Central memory CD4-positive, alpha-beta T cell (primary cell): ENCODE measurements at places on chromosomes 11 and 22.

DNA sequence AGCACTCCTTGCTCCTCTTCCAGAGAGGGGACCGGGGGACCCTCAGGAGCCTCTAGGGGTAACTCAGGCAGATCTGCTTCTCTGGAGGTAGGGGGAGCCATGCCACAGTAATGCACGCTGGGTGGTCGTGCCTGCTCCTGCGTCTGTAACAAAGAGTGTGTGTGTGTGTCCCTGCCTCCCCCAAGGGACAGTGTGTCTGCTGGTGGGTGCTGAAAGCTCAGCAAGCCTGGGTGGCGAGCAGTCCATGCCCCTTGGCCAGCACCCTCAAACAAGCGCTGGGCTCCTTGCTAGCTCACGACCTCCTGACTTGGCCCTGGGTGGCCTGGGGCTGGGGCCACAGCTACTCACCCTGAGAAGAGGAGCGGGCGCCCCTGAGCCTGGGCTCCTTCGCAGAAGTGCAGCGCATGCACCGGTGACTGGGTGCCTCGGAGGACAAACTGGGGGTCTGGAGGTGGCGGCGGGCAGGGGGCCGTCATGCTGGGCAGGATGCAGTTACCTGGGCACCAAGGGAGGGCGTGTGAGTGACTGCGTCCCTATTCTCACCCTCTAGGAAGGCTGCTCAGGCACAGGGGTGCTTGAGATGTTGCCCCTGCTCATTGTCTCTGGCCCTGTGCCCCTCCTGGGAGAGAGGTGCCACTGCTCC is 33.7 kb downstream of the GNB1L start:
- DNase-seq = no peak

- no peak for DNase-seq
Observed at GRCh38 chr11:73590991-73591390, 6.9 kb downstream of the FAM168A start.

DNA sequence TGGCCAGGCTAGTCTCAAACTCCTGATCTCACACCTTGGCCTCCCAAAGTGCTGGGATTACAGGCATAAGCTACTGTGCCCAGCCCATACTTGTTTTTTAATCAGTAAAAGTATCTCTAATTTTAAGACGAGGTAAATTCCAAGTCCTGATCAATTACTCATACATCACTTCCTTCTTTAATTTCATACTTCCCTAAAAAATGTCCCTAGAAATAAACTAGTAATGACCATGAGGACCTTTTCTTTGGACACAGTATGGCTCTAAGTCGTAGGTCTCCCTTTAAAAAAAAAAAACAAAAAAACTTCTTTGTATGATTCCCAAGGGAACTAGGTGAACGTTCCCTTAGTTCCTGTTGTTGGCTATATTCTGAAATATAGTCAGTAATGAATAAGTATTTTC is 29.8 kb downstream of the NUP98 start:
- DNase-seq = no peak

- DNase-seq = no peak
Observed at GRCh38 chr11:4495986-4496385, 13.5 kb downstream of the OR52K1 start.

DNA sequence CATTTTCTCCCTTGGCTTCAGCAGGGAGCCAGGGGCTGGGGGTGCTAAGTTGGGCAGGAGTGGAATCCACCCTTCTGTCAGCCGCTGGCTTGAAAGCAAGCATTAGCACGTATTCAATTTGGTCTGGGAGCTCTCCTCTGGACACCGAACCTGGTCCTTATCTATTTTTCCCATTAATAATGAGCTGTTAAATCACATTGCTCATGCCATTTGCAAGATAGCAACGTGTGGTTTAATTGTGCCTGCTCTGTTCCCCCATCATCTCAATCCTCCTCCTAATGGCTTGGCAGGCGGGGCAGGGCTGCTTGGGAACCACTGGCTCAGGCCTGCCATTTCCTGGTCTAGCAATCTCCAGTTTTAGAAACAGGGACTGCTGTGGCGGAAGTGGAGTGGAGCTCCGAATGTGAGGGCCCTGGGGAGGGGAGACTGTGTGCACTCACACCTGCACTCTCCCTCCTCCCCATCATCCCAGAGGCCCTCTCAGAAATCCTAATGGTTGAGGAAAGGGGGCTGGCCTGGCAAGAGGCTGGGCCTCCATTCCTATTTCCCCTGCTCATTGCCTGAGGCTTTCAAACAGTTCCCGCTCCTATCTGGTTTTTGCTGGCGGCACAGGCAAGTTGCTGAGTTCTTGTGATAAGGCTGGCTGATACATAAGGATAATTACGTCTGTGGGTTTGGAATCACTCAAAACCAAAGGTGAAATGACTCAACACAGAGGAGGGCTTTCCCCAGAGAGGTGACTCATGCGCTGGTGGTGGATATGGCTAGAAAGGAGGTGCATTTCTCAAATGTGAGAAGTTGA is 201.2 kb upstream of the E2F8 start:
- DNase-seq = no peak

- DNase-seq = no peak
Observed at GRCh38 chr11:42205518-42205917, 746.1 kb upstream of the LRRC4C start.

- no peak for DNase-seq
Observed at GRCh38 chr11:17907046-17907445, 105.8 kb downstream of the SERGEF start.

GRCh38 chr11:96648991-96649390 is 259.2 kb downstream of the JRKL start:
- no peak for DNase-seq
